ENCODE measurements at places on chromosomes 12 and 14. TPM values are rescaled to one million over a fixed set of nuclear protein-coding genes. Genes with fewer than 3 reads are reported as not detected.

DNA sequence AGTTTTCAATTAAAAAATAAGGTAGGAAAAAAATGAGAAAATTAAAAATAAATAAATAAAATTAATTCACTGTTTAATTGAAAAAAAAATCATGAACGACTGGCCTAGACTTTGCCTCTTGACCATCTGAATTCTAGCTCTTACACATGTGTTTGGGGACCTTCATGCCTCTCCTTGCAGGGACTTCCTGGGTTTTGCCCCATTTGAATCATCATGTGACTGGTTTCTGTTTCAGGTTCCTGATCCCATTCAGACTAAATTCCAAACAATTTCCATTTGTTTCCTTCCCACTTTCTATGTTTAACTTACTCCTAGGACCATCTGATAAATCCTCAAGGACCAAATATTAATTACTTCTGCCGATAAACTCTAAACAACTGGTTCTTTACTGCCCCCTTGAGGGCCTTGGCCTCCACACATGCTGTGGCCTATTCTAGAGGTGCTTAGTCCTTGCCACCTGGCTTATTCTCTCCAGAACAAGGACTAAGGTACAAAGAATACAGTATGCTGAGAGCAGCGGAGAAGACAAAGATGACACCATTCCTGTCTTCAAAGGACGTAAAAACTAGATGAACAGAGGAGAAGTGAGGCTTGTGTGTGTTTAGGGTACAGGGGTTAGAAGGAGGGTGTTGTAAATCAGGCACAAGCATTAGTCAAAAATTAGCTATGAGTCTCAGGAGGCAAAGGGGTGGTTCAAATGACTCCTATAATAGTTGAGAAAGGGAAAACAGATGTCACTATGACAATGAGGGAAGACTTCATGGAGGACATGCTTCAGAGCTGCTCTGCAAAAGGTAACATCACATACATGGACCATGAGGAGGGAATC, 125.8 kb upstream of the AVPR1A start:
- H3K4me3 ChIP-seq: no peak overlapping the region
- H3K36me3 ChIP-seq: no peaks in the 10 kb centered on the region
- peaks cover 5% of the 10 kb centered on the region for H3K4me1 ChIP-seq
- no peaks in the 10 kb centered on the region for H3K27me3 ChIP-seq

DNA sequence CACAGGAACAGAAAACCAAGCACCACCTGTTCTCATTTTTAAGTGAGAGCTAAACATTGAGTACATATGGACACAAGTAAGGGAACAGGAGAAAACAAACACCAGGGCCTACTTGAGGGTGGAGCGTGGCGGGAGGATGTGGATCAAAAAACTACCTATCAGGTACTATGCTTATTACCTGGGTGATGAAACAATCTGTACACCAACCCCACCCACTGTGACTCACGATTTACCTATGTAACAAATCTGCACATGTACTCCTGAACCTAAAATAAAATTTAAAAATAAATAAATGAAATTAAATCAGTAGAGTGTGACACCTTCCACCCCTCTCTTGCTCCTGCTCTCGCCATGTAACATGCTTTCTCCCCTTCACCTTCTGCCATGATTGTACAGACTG, 615.5 kb downstream of the RPL10L start:
- H3K36me3 ChIP-seq: no peaks in the 10 kb centered on the region
- H3K4me1 ChIP-seq: no peaks in the 10 kb centered on the region
- H3K27ac ChIP-seq: no peak overlapping the region
- H3K27me3 ChIP-seq: no peaks in the 10 kb centered on the region
- no peak for DNase-seq

DNA sequence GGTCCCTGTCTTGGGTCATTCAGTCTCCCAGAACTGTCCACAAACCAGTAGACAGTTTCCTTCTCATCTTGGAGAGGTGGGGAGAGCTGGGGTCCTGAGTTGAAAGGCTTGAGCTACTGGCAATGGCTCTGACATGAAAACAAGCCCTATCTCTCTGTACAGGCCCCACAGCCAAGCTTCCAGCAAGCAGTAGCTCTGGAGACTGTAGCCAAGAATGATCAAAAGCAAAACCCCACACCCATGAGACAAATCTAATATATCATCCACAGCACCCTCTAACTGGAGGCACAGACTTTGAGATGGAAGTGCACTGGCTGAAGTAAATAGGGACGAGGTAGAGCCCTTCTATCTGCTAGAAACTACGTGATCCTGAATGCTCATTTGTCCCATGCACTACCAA, 40.9 kb downstream of the RERG start:
- no peak overlapping the region for H3K27ac ChIP-seq
- H3K27me3 ChIP-seq: no peaks in the 10 kb centered on the region
- no peak overlapping the region for H3K4me3 ChIP-seq
- peaks cover 3% of the 10 kb centered on the region for H3K4me1 ChIP-seq
- H3K36me3 ChIP-seq: no peaks in the 10 kb centered on the region

MIP gene
- not detected for total RNA-seq
